COR-L47 (cell line): ENCODE measurements at places on chromosomes 6 and 20.

GRCh38 chr6:28922004-28922820 is 1.6 kb downstream of the TRIM27 start:
- DNase-seq: no peak

DNA sequence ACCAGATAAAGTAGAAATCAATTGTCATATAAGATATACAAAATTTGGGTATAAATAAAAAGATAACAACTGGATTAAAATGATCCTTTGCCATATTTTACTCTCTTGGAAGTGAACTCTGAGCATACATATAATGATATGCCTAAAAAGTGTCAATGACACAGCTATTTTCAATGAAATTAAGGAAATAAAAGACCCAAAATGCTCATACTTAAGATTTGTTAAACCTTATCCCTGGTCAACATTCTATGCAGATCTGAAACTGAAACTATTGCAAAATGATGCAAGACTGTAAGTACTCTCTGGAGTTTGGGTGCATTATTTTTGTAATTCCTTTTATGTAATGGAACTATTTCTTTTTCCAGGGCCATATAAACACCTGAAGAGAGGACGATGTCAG is 119.0 kb upstream of the SGK1 start:
- no peak for DNase-seq

GRCh38 chr6:74134327-74134726 is 438.3 kb downstream of the CD109 start:
- no peak for DNase-seq

DNA sequence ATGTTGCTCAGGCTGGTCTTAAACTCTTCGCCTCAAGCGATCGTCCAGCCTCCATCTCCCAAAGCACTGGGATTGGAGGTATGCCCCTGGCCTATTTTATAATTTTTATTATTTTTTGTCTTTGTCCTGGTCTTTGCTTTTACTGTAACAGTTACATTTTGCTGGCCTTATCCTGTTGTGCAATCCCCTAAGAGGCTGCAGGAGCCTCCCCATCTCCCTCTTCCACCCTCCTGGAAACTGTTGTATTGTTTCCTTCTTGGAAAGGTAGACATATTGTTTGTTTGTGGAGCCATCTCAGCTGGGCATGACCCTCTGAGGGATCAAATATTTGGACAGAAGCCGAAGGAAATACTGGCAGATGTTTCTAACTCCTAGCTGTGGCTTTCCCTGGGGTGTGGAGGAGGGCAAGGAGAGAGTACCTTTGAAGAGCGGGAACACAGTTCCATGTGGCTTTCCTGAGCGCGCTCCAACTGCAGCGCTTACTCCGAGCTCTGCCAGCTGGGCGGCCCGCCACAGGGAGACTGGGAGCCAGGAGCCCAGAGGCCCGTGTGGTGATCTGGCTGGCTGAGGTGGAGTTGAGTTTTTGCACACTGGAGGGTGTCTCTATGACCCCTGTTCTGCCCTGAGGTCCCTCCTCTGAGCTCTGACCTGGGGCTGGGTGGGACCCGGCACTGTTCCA is 4.9 kb downstream of the MAPK13 start:
- DNase-seq: no peak

- no peak for DNase-seq
Observed at GRCh38 chr20:61771805-61772350, 293.8 kb downstream of the TAF4 start.

DNA sequence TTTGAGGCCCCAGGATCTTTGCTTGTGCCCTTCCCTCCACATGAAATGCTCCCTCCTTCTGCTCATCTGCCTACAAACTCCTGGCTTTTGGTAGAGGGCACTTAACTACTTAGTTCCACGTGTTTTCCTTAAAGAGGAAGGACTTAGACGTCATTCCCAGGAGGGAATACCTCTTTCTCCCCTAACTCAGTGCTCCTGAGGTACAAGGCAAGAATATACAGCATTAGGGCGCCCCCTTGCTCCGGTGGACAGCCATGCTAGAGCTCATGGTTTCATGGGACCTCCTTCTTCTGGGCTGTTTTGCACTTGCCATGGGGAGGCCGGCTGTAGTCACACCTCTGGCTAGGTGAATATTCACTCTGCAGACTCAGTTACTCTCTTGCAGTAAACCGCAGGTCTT is 93.8 kb upstream of the LY86 start:
- peak; percentile 20 for DNase-seq

- no peak for DNase-seq
Observed at GRCh38 chr6:41189967-41190366, 11.0 kb downstream of the TREML2 start.

- no peak for DNase-seq
Observed at GRCh38 chr20:17614812-17615644, 45.2 kb downstream of the DSTN start.

DNA sequence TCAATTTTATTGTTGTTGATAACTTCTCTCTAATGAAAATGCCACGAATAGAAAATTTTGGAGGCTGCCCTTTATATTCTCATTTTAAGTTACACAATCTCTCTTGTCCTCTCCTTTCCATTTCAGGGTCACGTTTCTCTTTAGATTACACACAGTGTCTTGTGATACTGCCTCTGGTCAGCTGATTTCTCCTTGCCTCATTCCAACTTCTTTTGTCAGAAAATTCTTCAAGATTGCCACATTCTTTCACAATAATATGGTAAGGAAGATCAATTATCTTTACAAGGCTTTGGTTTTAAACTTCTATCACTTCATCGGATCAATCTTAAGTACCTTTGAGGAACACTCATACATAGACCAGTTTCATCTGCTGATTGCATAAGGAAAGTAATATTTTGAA is 370.3 kb downstream of the RFPL4B start:
- DNase-seq: no peak

GRCh38 chr20:14741616-14742015 is 404.2 kb upstream of the FLRT3 start:
- DNase-seq: no peak

DNA sequence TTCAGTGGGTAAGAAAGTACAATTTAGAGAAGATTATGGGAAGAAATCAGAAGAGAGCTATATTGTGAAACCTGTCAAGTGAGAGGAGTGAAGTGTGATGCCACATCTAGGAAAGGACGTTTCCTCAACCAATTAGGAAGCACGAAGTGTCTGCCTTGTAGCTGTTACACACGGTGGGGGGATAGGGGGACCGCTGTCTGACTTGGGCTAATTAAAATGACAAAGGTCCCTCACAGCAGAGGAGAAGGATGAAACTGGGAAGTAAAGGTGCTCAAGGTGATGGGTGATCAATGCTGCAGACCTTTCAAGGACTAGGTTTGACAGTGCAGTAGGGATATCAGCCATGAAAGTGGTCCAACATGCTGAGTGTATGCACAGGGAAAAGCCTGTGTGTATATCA is 181.1 kb upstream of the PRSS16 start:
- DNase-seq: no peak

GRCh38 chr6:116290799-116291198 is 11.1 kb upstream of the TSPYL1 start:
- DNase-seq: no peak

DNA sequence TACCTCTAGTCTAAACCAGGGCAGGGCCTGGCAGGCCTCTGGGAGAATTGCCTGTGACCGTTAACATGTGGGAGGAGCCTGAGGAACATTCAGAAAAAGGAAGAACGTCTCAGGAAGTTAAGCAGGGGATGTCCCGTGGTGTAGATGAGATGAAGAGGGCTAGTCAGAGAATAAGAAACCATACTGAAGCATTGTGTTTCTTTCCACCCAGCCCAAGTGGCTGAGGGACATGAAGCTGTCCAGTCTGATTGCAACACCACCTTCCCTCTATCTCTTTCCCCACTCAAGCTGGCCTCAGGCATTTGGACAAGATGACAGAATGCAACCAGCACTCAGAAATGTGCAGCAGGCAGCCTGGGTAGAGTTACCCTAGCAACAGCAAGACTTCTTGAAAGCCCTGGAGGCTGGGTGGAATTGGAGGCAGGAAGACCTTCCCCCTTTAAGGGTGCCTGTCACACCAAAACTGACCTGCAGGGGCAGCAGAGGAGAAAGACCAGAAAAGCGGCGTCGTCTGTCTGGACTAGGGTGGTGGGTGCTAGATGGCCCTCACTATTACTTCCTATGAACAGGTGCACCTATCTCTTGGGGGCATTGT is 186.1 kb downstream of the UNC5CL start:
- no peak for DNase-seq

GRCh38 chr6:5968817-5969734 is 37.6 kb downstream of the NRN1 start:
- no peak for DNase-seq

DNA sequence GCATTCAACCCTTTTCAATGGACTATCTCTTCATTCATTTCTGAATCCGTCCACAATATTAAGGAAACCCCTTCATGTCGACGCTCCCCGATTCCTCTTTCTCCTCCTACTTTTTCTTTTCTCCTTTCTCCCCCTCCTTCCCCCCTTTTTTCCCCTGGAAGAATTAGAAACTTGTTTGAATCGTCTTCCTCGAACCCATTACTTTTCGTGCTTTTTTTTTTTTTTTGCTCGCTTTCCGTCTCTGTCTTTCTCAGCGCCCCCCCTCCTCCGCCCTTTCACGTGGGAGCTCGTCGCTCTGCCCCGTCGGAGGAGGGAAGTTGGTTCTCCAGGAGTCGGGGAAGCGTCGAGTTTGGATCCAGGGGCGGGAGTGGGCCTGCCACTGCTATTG is 2.3 kb upstream of the NKX2-2 start:
- DNase-seq: no peak

- DNase-seq: no peak
Observed at GRCh38 chr20:59993736-59994430, 35.7 kb downstream of the CDH26 start.

DNA sequence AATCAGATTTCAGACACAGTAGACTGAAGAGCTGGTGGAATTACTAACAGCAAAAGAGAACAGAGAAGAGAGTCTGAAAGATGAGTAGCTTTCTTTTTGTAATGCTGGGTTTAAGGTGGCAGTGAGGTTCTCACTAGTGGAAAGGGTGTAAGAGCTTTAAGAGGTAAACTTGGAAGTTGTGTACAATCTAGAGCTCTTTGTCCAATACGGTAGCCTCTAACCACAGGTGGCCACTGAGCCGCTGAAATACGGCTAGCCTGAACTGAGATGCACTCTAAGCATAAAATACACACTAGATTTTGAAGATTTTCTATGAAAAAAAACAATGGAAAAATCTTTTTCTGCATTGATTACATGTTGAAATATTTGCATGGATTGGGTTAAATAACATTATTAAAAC is 4.0 kb downstream of the ELOVL2 start:
- no peak for DNase-seq

DNA sequence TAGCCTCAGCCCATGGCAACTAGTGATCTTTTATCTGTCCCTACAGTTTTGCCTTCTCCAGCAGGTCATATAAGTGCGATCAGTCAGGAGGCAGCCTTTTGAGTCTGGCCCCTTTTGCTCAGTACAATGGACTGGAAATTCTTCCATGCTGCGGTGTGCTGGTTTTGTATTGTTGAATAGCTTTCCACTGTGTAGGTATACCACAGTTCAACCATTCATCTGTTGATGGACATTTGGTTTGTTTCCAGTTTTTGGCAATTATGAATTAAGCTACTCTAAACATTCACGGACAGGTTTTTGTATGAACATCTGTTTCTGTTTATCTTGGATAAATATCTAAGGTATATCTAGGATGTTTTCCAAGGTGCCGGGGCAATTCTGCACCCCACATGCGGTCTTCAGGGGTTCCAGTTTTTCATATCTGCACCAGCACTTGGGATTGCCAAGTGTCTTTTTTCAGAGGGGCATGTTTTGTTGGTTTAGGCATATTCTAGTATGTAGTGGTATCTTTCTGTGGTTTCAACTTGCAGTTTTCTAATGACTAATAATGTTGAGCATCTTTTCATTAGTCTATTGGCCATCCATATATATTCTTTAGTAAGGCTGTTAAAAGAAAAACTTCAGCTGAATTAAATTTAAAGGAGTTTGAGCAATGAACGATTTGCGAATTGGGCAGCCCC is 141.0 kb downstream of the TFAP2C start:
- no peak for DNase-seq

GRCh38 chr6:155419161-155419560 is 36.5 kb downstream of the NOX3 start:
- DNase-seq: no peak

- DNase-seq: no peak
Observed at GRCh38 chr6:153489479-153489878, 358.4 kb upstream of the RGS17 start.

GRCh38 chr6:26660000-26660361 is 435 bp upstream of the ZNF322 start:
- no peak for DNase-seq
